ENCODE measurements at places on chromosomes 16 and 17. TPM values are rescaled to one million over a fixed set of nuclear protein-coding genes. Genes with fewer than 3 reads are reported as not detected.

DNA sequence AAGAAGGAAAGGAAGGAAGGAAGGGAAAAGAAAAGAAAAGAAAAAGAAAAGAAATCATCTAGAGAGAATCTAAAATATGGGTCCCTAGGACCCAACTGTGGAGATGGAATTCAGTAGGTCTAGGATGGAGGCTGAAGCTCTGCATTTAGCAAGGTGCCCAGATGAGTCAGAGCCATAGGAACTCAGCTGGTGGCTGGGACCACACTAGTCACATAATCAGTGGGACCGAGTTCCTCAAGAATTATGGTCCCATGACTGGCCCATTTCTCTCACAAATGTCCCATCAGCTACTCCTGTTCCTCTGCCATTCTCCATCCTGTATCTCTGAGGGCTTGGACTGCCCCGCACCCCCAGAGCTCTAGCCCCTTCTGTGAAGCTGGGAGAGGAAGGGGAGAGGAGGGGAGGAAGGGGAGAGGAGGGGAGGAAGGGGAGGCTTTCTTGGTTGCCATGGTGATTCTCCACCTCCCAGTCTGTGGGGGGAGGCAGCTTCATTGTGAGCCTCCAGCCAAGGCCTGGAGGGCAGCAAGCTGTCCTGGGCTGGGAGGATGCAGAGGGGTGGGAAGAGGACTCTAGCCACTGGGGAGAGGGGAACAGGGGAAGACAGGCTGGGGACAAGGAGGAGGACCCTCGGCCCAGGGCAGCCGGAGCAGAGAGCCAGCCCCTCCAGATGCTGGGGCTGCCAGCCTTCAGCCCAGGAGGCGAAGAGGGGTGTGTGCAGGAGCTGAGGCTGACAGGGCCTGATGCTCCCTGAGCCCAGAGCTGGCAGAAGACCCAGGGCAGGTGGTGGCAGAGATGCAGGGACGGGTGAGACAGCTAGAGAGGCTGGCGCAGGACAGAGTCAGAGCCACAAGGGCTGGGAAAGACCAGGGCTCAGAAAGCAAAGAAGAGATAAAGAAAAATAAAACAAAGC, 37.8 kb upstream of the LHX1 start:
- DNase-seq: no peak
- H3K27me3 ChIP-seq: no peaks in the 10 kb centered on the region
- H3K4me1 ChIP-seq: no peaks in the 10 kb centered on the region
- no peak overlapping the region for H3K27ac ChIP-seq
- no peaks in the 10 kb centered on the region for H3K36me3 ChIP-seq
- no peak overlapping the region for H3K4me3 ChIP-seq

- no peak overlapping the region for H3K27ac ChIP-seq
- H3K27me3 ChIP-seq: no peaks in the 10 kb centered on the region
- no peaks in the 10 kb centered on the region for H3K4me1 ChIP-seq
These were observed 44.3 kb downstream of the PMP22 start for GRCh38 chr17:15220785-15221184.

The CIBAR2 gene
- 1.5 TPM for polyA plus RNA-seq

DNA sequence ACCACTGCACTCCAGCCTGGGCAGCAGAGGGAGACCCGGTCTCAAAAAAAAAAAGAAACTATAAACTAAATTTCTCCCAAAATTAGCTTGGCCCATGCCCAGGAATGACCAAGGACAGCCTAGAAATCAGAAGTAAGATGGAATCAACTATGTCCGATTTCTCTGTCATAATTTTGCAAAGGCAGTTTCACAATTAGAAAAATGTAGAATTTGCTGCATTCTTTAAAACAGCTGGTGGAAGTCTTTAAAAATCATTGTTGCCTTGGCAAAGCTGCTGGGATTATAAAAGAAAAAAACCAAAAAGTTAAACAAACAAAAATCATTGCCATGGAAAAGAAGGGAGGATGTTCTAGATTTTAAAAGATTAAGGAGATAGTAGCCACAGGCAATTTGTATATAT, 32.4 kb downstream of the WWP2 start:
- peaks cover 11% of the 10 kb centered on the region for H3K4me1 ChIP-seq
- no peak overlapping the region for H3K27ac ChIP-seq
- no peak overlapping the region for H3K4me3 ChIP-seq
- no peak for DNase-seq
- H3K27me3 ChIP-seq: no peaks in the 10 kb centered on the region

- H3K27me3 ChIP-seq: no peaks in the 10 kb centered on the region
- H3K27ac ChIP-seq: peak overlapping the region; percentile 28
- peaks cover 90% of the 10 kb centered on the region for H3K4me1 ChIP-seq
These were observed 28.2 kb downstream of the HELZ start for GRCh38 chr17:67216578-67217320.

DNA sequence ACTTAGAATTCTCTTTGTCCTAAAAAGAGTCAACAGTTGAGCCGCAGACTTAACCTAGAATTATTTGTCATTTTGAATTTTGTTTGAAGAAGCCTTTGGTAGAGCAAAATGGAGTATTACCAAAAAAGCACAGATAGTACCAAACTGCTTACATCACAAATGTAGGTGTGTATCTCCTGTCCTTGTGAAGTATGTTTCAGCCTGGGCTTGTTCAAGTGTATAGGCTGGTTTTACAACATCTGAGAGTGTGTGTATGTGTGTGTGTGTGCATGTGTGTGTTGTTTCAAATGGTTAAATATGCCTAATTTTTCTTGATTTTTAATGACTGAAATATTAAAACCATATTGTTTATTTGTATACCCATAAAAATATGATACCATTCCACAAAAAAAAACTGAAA, 188.7 kb upstream of the AXIN2 start:
- DNase-seq: no peak
- no peak overlapping the region for H3K27ac ChIP-seq
- peaks cover 29% of the 10 kb centered on the region for H3K4me1 ChIP-seq
- no peaks in the 10 kb centered on the region for H3K27me3 ChIP-seq
- H3K36me3 ChIP-seq: no peaks in the 10 kb centered on the region
- H3K4me3 ChIP-seq: no peak overlapping the region

DNA sequence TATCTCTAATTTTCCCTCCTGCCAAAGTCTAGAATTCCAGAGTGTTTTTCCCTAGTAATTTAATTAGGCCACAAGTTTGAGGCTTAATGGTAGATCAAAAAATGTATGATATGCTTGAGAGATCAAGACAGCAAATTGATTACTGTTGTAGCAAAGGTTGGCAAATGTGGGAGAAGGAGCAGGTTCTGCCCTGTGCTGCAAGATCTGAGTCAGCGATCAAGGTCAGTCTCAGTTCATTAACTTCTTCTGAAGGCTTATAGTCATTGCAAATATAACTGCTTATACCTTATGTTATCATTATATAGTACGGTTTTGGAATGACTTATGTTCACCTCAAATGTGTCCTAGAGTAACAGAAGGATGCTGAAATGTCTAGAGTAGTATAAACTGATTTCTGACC, 231.1 kb upstream of the TBX2 start:
- H3K27ac ChIP-seq: no peak overlapping the region
- no peak for DNase-seq
- H3K36me3 ChIP-seq: no peaks in the 10 kb centered on the region
- H3K27me3 ChIP-seq: no peaks in the 10 kb centered on the region
- H3K4me1 ChIP-seq: no peaks in the 10 kb centered on the region

GRCh38 chr16:87840271-87840978, 28.9 kb downstream of the SLC7A5 start:
- no peak for DNase-seq
- H3K4me1 ChIP-seq: peaks cover 72% of the 10 kb centered on the region
- no peaks in the 10 kb centered on the region for H3K27me3 ChIP-seq
- H3K4me3 ChIP-seq: no peak overlapping the region

The HOXB3 gene
- polyA plus RNA-seq: 2.8 TPM

DNA sequence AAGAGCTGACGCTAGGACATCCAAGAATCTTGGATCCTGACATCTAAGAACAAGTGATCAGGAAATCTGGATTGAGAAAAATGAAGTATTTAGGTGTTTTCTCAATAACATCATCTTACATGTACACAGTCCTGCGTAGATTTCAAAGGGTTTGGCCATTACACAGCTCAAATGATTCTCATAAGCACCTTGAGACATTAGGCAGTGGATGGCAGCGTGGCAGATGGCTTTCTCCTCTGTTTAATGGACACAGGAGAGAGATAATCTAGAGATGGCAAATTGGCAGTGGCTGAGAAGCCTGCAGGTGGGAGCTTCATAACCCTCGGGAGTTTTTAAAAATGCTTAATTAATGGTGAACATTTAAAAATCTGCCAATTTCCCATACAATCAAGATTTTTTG, 137.5 kb downstream of the ZFHX3 start:
- no peaks in the 10 kb centered on the region for H3K36me3 ChIP-seq
- DNase-seq: no peak
- H3K4me3 ChIP-seq: no peak overlapping the region
- H3K27me3 ChIP-seq: no peaks in the 10 kb centered on the region
- H3K27ac ChIP-seq: no peak overlapping the region

- H3K4me3 ChIP-seq: no peak overlapping the region
- H3K36me3 ChIP-seq: no peaks in the 10 kb centered on the region
- H3K27me3 ChIP-seq: no peaks in the 10 kb centered on the region
- H3K4me1 ChIP-seq: peaks cover 91% of the 10 kb centered on the region
These were observed 77.5 kb downstream of the KANSL1 start for GRCh38 chr17:46115699-46116098.

DNA sequence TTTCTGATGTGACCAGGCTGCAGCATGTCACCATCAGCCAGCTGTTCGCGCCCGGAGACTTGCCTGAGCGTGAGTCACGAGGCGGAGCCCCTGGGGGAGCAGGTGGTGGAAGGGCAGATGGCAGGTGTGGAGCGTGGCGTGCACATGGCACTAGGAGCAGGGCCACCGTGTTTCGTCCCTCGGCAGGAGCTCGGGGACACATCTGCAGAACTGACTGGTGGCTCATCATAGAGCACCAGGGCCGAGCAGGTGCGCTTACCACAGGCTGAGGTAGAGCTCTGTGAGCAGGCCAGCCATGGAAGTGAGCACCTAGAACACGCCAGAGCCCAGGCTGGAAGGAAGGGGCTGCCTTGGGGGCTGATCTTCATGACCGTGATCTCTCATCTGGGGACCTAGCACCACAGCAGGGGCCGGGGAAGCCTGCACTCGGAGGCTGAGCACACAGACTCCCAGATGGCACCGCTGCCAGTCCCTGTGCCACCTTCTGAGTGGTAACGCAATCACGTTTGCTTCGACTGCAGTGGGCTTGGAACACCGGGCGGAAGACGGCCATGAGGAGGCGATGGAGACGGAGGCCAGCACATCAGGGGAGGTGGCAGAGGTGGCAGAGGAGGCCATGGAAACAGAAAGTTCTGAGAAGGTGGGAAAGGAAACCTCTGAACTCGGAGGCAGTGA, 61.8 kb upstream of the ENDOV start:
- DNase-seq: no peak
- H3K36me3 ChIP-seq: peaks cover 97% of the 10 kb centered on the region
- H3K4me1 ChIP-seq: no peaks in the 10 kb centered on the region
- no peak overlapping the region for H3K27ac ChIP-seq
- H3K4me3 ChIP-seq: no peak overlapping the region

DNA sequence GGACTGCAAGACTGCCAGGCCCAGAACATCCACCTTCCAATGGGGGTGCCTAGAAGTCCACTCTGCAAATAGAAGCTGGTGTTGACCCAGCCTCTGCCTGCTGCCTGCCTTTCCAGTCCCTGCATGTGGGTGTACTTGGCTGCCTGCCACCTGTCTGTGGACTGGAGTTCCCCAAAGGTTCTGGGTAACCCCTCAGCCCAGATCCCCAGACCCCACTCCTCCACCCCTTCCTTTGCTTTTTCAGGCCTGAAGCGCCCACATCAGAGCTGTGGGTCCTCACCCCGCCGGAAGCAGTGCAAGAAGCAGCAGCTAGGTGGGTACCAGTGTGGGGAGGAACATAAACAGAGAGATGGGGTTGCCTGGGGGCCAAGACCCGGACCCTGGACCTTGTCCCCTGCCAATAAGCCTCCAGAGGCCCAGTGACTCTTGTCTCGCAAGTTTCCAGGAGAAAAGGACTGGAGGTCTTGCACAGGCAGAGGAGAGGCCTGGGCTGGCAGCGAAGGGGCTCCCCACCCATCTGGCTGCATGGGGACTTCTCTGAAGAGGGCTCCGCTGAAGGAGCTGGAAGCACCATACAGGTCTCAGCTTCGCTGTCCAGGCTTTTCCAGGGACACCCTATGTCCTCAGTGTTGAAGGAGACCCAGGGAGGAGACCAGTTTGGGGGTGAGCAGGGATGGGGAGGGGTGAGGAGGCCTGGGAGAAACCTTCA, 34.3 kb downstream of the NLRC5 start:
- no peak overlapping the region for H3K27ac ChIP-seq
- DNase-seq: peak; percentile 37
- no peaks in the 10 kb centered on the region for H3K27me3 ChIP-seq
- peaks cover 91% of the 10 kb centered on the region for H3K36me3 ChIP-seq
- no peaks in the 10 kb centered on the region for H3K4me1 ChIP-seq

- peak; percentile 93 for DNase-seq
- H3K4me3 ChIP-seq: peak within 1 kb of the TSS; percentile 96
- H3K4me1 ChIP-seq: peaks cover 22% of the 10 kb centered on the region
- peak within 1 kb of the TSS; percentile 18 for H3K27ac ChIP-seq
These were observed at the start of gene CHMP6 for GRCh38 chr17:80991645-80992076. TSS of gene CHMP6 (plus strand) at chr17:80991841. CDS start at chr17:80991919, 78 bp downstream.

DNA sequence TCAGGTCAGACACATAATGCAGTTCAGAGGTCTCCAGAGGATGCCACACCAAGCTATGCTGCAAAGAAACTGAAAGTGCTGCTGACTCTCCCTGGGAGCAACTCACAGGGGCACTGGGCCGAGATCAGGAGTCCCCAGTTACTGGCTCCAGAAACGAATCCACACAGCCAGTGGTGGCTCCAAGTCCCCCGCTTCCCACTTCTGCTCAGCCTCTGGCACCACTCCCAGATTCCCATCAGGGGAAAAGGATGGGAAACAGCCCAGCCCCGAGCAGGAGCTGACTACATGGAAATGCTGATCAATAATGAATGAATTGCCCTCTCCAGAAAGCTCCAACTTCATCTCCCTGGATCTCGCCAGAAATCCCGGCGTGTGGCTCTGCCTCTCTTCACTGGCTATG, 62.3 kb upstream of the CDH5 start:
- H3K27ac ChIP-seq: no peak overlapping the region
- no peaks in the 10 kb centered on the region for H3K36me3 ChIP-seq
- peak; percentile 20 for DNase-seq
- no peaks in the 10 kb centered on the region for H3K4me1 ChIP-seq

DNA sequence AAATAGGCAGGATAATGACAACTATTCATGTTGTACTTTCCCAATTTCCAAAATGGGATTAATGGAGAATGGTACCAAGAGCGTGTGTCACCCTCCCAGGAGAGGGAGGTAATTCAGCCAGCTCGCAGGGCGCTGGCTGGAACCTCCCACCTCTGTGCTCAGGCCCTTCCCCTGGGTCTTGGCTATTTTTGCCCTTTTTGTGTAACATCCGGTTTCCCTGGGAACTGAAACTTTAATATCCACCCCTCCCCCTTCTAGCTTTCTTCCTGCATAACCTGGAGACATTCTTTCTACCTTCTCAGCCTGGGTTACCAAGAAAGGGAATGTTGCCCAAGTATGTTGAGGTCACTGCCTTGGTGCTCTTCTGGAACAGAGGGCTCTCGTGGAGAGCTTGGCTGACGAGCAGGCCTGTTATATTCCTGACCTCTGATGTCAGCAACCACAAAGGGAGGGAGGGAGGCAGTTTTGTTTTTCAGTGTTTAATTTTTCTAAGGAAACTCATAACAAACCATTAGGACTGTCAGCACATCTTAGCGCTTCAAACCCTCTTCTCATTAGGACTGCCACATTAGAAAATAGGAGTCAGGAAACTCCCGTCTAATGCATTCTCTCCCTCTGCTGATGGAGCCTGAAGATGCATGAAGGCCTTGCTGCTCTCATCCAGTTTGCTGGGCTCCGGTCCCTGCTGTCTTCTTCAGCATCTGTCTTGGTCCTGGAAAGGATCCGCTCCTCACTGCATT, 25.6 kb downstream of the ITGB3 start:
- H3K27me3 ChIP-seq: no peaks in the 10 kb centered on the region
- H3K4me1 ChIP-seq: peaks cover 50% of the 10 kb centered on the region
- no peaks in the 10 kb centered on the region for H3K36me3 ChIP-seq
- peak; percentile 65 for DNase-seq
